ENCODE measurements at places on chromosomes 5 and 9. TPM values are rescaled to one million over a fixed set of nuclear protein-coding genes. Genes with fewer than 3 reads are reported as not detected.
A peak's percentile ranks its signal among the peaks of the same experiment; 100 is the strongest.

C5orf34 gene
- total RNA-seq = 1.2 TPM

- H3K27ac ChIP-seq = peak overlapping the region; percentile 67
- no peak overlapping the region for H3K4me3 ChIP-seq
- peaks cover 53% of the 10 kb centered on the region for H3K36me3 ChIP-seq
- peak; percentile 76 for DNase-seq
Measured at GRCh38 chr9:89428901-89429890, 68.7 kb downstream of the SEMA4D start.

GRCh38 chr9:111034898-111035539 lies 3.3 kb downstream of the LPAR1 start:
- H3K27ac ChIP-seq = no peak overlapping the region
- H3K36me3 ChIP-seq = no peaks in the 10 kb centered on the region
- H3K27me3 ChIP-seq = peaks cover 13% of the 10 kb centered on the region
- peaks cover 2% of the 10 kb centered on the region for H3K4me1 ChIP-seq
- no peak overlapping the region for H3K4me3 ChIP-seq
- DNase-seq = no peak

MLANA gene
- total RNA-seq = not detected

GRCh38 chr5:32836176-32836575 lies 125.1 kb downstream of the NPR3 start:
- H3K36me3 ChIP-seq = no peaks in the 10 kb centered on the region
- H3K4me3 ChIP-seq = no peak overlapping the region
- no peak for DNase-seq
- no peaks in the 10 kb centered on the region for H3K4me1 ChIP-seq
- no peaks in the 10 kb centered on the region for H3K27me3 ChIP-seq
- H3K27ac ChIP-seq = no peak overlapping the region

GRCh38 chr9:125852386-125852785 lies 105.2 kb downstream of the PBX3 start:
- H3K36me3 ChIP-seq = no peaks in the 10 kb centered on the region
- H3K27ac ChIP-seq = no peak overlapping the region
- no peaks in the 10 kb centered on the region for H3K4me1 ChIP-seq
- DNase-seq = no peak

- H3K4me3 ChIP-seq = no peak overlapping the region
- no peaks in the 10 kb centered on the region for H3K36me3 ChIP-seq
- no peaks in the 10 kb centered on the region for H3K27me3 ChIP-seq
- H3K4me1 ChIP-seq = no peaks in the 10 kb centered on the region
Measured at GRCh38 chr9:101119206-101119819, 90.8 kb downstream of the PLPPR1 start.

SOX30 gene
- total RNA-seq = not detected

DNA sequence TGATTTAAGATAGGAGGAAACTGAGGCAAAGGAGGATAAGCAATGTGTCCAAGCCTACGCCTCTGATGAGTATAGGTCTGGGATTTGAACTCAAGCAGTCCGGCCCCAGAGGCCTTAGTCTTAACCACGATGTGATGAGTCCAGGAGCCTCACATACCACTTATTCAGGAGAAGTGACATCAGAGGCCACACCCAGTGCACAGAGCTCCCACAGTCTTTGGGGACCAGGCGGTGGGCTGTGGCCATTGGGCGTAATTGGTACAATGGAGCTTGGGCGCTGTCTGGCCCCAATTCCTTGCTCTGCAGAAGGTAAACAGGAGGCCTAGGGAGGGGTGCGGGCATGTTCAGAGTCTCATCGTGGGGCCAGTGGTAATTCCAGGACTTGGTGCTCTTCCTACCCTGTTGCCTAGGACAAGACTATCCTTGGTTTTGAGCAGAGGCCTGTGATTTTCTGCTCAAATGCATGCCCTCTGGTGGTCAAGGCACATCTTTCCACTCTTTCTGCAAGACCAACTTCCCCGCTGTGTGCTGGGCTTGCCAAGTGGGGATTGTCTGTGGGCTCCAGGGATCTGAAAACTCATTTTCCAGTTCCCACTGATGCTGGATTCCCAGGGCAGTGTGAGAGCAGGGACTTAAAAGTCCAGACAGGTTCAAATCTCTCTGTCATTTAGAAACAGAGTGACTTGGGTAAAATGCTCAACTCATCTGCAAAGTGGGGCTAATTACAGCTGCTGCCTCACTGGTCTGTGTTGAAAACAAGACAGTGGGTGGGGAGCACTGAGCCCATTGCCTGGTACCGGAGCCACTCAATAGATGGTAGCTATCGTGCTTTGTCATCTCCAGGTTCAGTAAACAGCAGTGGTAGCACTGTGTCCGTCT lies 15.8 kb downstream of the NDST1 start:
- H3K36me3 ChIP-seq = no peaks in the 10 kb centered on the region
- H3K27me3 ChIP-seq = no peaks in the 10 kb centered on the region
- peak; percentile 21 for DNase-seq
- no peak overlapping the region for H3K27ac ChIP-seq
- no peaks in the 10 kb centered on the region for H3K4me1 ChIP-seq
